ENCODE measurements at places on chromosomes 13 and 19.

GRCh38 chr13:113933901-113934300 is 40.0 kb downstream of the C13orf46 start:
- H3K4me1 ChIP-seq: peaks cover 7% of the 10 kb centered on the region
- no peaks in the 10 kb centered on the region for H3K36me3 ChIP-seq
- H3K27me3 ChIP-seq: peaks cover 18% of the 10 kb centered on the region
- no peak overlapping the region for H3K27ac ChIP-seq

GRCh38 chr19:30106417-30107095 is 164.5 kb downstream of the URI1 start:
- no peaks in the 10 kb centered on the region for H3K4me1 ChIP-seq
- H3K36me3 ChIP-seq: no peaks in the 10 kb centered on the region
- H3K27ac ChIP-seq: peak overlapping the region; percentile 45
- peaks cover 7% of the 10 kb centered on the region for H3K27me3 ChIP-seq
- H3K4me3 ChIP-seq: no peak overlapping the region

- no peaks in the 10 kb centered on the region for H3K36me3 ChIP-seq
- peaks cover 8% of the 10 kb centered on the region for H3K4me1 ChIP-seq
- DNase-seq: no peak
Observed at GRCh38 chr19:31118986-31119385, 230.2 kb downstream of the TSHZ3 start.

DNA sequence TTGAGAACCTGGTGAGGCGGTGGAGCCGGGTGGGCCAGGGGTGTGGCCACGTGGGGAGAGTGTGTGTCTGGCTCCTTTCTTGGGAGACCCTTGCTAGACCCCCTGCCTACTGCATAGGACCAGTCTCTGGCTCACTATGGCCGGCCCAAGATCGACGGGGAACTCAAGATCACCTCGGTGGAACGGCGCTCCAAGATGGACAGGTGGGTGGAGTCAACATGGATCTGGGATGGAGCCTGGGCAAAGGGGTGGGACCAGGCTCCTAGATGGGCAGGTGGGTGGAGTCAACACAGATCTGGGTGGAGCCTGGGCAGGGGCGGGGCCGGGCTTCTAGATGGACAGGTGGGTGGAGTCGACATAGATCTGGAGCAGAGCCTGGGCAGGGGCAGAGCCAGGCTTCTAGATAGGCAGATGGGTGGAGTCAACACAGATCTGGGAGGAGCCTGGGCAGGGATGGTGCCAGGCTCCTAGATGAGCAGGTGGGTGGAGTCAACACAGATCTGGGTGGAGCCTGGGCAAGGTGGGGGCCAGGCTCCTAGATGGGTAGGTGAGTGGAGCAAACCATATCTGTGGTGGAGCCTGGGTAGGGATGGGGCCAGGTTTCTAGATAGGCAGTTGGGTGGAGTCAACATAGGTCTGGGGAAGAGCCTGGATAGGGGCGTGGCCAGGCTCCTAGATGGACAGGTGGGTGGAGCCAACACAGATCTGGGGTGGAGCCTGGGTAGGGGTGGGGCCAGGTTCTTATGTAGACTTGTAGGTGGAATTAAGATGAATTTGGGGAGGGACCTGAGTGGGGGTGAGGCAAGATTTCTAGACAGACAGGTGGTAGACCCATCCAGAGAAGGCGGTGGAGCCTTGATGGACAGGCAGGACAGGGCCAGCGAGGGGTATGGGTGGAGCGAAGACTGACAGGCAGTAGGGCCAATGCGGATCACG is 56.5 kb downstream of the VAV1 start:
- H3K27me3 ChIP-seq: peaks cover 22% of the 10 kb centered on the region
- no peak overlapping the region for H3K4me3 ChIP-seq
- DNase-seq: no peak
- H3K36me3 ChIP-seq: no peaks in the 10 kb centered on the region

- peak overlapping the region; percentile 20 for H3K4me3 ChIP-seq
- no peak for DNase-seq
- H3K27ac ChIP-seq: peak overlapping the region; percentile 88
- H3K36me3 ChIP-seq: peaks cover 5% of the 10 kb centered on the region
- no peaks in the 10 kb centered on the region for H3K27me3 ChIP-seq
- peaks cover 19% of the 10 kb centered on the region for H3K4me1 ChIP-seq
Observed at GRCh38 chr13:37899753-37900152, 30.2 kb upstream of the TRPC4 start.

DNA sequence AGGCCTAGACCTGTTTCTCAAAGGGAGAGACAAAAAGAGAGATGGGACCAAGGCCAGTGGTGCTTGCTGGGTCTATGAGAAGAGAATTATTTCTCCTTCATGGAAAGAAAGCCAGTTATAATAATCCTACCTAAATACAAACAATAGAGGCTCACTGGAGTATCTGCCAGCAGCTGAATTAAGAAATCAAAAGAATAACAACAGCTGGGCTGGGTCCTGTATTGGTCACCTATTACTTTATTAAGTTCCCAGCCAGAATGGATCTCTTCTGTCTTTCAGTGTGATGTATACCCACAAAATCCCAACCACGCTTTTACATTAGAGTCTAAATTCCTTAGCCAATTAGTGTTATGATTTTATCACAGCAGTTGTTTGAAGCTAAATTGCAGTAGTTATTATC is 297.8 kb upstream of the DACH1 start:
- DNase-seq: no peak
- no peaks in the 10 kb centered on the region for H3K36me3 ChIP-seq
- no peaks in the 10 kb centered on the region for H3K27me3 ChIP-seq
- H3K4me1 ChIP-seq: peaks cover 3% of the 10 kb centered on the region
- no peak overlapping the region for H3K4me3 ChIP-seq

GRCh38 chr13:113562085-113562749 is 22.3 kb upstream of the TFDP1 start:
- H3K36me3 ChIP-seq: peaks cover 2% of the 10 kb centered on the region
- peak overlapping the region; percentile 86 for H3K27ac ChIP-seq
- peak; percentile 57 for DNase-seq
- peaks cover 1% of the 10 kb centered on the region for H3K4me1 ChIP-seq

- peaks cover 2% of the 10 kb centered on the region for H3K4me1 ChIP-seq
- DNase-seq: no peak
- no peak overlapping the region for H3K27ac ChIP-seq
- peaks cover 8% of the 10 kb centered on the region for H3K27me3 ChIP-seq
- H3K36me3 ChIP-seq: no peaks in the 10 kb centered on the region
Observed at GRCh38 chr13:113931841-113932459, 41.9 kb downstream of the C13orf46 start.

GRCh38 chr19:9130965-9131364 is 4.2 kb upstream of the OR7G3 start:
- DNase-seq: no peak
- no peak overlapping the region for H3K27ac ChIP-seq
- no peak overlapping the region for H3K4me3 ChIP-seq
- no peaks in the 10 kb centered on the region for H3K4me1 ChIP-seq

DNA sequence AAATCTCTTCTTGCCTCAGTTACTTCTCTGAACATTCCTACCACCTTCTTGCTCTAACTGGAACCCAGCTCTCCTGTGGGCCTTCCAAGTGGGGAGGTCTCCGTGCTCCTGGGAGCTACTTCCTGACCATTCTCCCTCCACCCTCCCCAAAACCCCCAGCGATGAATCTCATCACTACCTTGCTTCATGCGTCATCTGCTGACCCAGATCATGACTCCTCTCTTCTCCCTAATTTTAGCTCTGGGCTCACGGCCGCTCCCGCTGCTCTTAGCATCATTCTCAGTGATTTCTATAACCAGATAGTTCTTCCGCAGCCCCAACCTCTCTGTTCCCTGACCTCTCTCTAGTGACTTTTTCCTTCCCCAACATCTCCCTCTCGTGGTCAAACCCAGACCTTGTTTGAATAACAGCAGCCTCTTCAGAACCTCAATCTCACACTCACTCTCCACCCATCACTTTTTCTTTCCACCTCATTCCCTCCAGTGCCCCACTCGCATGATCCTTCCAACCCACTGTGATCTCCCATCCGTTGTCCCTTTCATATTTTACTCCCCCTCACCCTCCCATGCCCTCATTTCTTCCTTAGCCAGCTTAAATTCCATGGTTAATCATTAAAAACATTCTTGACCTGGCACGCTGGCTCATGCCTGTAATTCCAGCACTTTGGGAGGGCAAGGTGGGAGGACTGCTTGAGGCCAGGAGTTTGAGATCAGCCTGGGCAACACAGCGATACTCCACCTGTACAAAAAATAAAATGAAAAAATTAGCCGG is 21.8 kb downstream of the MRPS12 start:
- H3K27ac ChIP-seq: peak overlapping the region; percentile 66
- H3K4me1 ChIP-seq: peaks cover 13% of the 10 kb centered on the region
- H3K4me3 ChIP-seq: no peak overlapping the region
- peaks cover 6% of the 10 kb centered on the region for H3K36me3 ChIP-seq

DNA sequence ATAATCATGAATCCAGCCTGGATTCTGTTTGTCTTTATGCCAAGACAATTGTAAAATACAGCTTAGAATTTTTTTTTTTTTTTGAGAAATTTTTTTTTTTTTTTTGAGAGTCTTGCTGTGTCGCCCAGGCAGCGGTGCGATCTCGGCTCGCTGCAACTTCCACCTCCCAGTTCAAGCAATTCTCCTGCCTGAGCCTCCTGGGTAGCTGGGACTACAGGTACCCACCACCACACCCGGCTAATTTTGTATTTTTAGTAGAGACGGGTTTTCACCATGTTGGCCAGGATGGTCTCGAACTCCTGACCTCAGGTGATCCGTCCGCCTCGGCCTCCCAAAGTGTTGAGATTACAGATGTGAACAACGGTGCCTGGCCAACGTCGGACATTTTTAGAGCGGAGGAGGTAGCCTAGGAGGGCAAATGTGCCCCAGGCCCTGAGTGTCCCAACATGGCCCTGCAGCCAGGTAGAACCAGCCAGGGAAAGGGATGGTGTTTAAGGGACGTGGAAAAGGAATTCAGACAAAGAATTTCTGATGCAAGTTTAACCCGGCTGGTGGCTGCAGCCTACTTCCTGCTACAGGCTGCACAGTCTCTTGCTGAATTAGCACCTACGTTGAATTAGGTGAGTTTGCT is 89.8 kb downstream of the GNG7 start:
- peak overlapping the region; percentile 16 for H3K27ac ChIP-seq
- peaks cover under 1% of the 10 kb centered on the region for H3K36me3 ChIP-seq
- DNase-seq: no peak
- peaks cover under 1% of the 10 kb centered on the region for H3K4me1 ChIP-seq
- peaks cover 17% of the 10 kb centered on the region for H3K27me3 ChIP-seq

- peaks cover 5% of the 10 kb centered on the region for H3K27me3 ChIP-seq
- DNase-seq: no peak
- H3K4me1 ChIP-seq: peaks cover 48% of the 10 kb centered on the region
- H3K4me3 ChIP-seq: peak overlapping the region; percentile 7
- peak overlapping the region; percentile 87 for H3K27ac ChIP-seq
Observed at GRCh38 chr13:26978081-26978860, 193.3 kb downstream of the USP12 start.

DNA sequence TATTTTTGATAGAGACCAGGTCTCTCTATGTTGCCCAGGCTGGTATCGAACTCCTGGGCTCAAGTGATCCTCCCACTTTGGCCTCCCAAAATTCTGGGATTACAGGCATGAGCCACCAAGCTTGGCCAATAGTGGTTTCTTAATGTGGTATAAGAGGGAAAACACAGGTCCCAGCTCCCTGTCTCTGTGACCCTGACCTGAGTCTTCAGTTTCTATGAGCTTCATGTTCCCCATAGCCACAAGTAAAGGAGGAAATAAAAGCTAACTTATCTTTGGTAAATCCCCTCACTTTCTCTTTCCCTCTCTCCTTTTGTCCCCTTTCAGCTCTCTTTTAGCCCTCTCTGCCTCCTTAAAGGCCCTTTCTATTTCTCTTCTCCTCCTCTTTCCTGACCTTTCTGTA is 50.3 kb downstream of the ABCC4 start:
- peaks cover 6% of the 10 kb centered on the region for H3K36me3 ChIP-seq
- no peak overlapping the region for H3K27ac ChIP-seq
- no peak for DNase-seq

- no peaks in the 10 kb centered on the region for H3K27me3 ChIP-seq
- no peaks in the 10 kb centered on the region for H3K36me3 ChIP-seq
- no peak overlapping the region for H3K27ac ChIP-seq
- no peak overlapping the region for H3K4me3 ChIP-seq
Observed at GRCh38 chr19:11460207-11460606, 20.6 kb downstream of the ELAVL3 start.

- no peaks in the 10 kb centered on the region for H3K27me3 ChIP-seq
- H3K4me1 ChIP-seq: peaks cover 13% of the 10 kb centered on the region
- H3K27ac ChIP-seq: no peak overlapping the region
- no peak for DNase-seq
Observed at GRCh38 chr19:7428651-7429113, 60.2 kb downstream of the PEX11G start.

GRCh38 chr19:48368936-48369335 is 4.8 kb downstream of the SYNGR4 start:
- DNase-seq: no peak
- H3K4me3 ChIP-seq: no peak overlapping the region
- no peaks in the 10 kb centered on the region for H3K27me3 ChIP-seq
- H3K4me1 ChIP-seq: no peaks in the 10 kb centered on the region

GRCh38 chr19:41726493-41726892 is 18.1 kb downstream of the CEACAM5 start:
- no peak overlapping the region for H3K4me3 ChIP-seq
- H3K27me3 ChIP-seq: no peaks in the 10 kb centered on the region
- no peaks in the 10 kb centered on the region for H3K4me1 ChIP-seq

DNA sequence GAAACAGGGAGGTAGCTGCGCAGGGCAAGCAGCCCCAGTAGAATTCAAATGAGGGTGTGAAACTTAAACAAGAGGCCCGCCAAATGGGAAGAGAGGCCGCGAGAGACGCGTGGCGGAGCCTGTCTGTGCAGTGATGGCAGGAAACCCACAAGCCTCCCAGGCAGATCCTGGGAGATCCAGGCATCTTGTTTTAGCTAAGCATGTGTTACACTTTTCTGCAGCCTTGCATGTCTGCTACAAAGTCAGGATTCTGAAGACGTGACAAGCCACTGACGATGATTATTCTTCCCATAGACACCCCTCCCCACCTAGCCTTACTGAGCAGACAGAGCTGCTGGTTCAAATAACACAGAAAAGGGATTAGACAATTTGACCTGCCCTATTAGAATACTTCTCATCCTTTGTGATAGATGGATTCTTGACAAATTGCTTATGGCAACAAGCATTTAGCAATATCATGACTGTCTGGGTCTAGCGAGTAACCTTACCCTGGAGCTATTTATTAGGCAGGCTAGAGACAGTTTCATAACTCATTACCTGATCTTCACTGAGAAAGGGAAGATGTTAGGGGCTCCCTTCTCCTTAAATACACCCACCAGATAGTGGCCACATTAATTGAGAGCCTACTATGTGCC is 185.2 kb upstream of the IRS2 start:
- no peaks in the 10 kb centered on the region for H3K4me1 ChIP-seq
- peak overlapping the region; percentile 35 for H3K27ac ChIP-seq
- H3K36me3 ChIP-seq: no peaks in the 10 kb centered on the region
- H3K4me3 ChIP-seq: no peak overlapping the region
- H3K27me3 ChIP-seq: peaks cover 2% of the 10 kb centered on the region
- no peak for DNase-seq

All from progenitor cell of endocrine pancreas (in vitro differentiated cells).